Stomach (tissue), 19 donors: ENCODE measurements at places on chromosomes 11 and 22.

DNA sequence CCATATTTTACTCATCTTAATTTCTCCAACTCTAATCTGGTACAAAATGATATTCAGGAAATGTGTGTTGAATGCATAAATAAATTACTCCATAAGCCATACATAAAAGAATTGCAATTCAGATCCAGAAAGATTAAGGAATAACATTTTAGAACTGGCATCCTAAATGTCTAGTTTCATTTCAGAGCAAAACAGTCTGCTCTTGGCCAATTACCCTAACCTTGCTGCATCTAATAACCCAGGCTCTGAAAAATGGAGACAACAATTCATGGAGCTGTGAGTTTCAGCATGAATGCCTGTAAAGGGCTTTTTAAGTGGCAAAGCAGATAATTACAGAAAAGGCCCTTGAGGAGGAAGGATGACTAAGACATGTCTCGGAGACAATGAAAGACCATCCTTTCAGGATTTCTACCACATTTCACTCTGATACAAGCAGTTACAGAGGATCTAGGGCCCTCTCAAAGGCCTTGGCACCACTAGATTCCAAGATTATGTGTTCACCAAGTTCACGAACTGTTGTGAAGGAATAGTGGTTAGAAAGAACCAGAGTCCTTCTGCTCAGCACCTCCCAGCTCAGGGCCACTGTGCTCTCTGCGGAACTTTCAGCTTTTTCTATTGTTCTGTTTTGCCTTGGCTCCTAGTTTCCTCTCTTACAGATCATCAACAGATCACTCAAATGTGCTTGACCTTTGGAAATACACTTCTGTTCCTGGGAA lies 157.6 kb upstream of the BLID start:
- H3K4me1 ChIP-seq: no peaks in the 10 kb centered on the region
- H3K4me3 ChIP-seq: no peak overlapping the region
- H3K36me3 ChIP-seq: no peaks in the 10 kb centered on the region
- H3K27me3 ChIP-seq: no peaks in the 10 kb centered on the region

- no peak for DNase-seq
- no peaks in the 10 kb centered on the region for H3K36me3 ChIP-seq
- H3K4me3 ChIP-seq: no peak overlapping the region
- H3K4me1 ChIP-seq: peaks cover 7% of the 10 kb centered on the region
- no peak overlapping the region for H3K27ac ChIP-seq
Observed at GRCh38 chr11:122226810-122227379, 110.9 kb upstream of the BLID start.

DNA sequence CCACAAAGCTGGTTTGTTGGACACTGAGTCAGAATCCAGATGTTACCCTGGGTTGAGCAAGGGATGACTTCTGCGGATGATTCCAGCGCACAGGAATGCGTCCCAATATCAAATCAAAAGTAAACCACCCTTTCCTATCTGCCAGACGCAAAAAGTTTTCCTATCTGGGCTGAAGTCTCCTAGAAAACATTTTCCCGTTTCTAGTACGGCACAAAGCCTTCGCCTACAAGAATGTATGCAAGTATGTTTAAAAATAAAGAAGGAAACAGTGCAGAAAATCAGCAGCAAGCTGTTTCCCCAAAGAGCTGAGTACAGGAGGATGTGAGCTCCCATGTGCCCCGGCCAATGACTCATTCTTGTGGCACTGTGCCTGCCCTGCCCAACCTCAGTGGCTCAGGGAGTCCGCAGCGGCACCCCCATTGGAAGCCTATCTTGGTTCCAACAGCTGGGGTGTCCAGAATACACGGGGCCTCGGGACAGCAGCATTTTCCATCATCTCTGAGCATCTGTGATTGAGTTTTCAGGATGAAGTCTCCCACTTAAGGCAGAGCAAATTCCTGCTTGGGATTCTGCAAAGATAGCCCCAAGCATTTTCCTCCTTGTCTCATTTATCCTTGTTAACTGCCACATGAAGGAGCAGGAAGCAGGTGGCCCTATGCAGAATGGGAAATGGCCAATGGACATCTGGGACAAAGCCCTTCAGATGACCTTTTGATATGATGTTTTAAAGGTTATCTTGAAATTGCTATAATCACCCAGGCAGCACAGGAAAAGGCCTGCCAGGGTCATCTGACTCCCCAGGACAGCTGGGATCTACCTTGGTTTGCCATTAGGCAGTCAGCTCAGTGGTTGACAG lies 17.5 kb downstream of the KCNJ5 start:
- H3K4me3 ChIP-seq: no peak overlapping the region
- peaks cover 18% of the 10 kb centered on the region for H3K27me3 ChIP-seq
- peaks cover 24% of the 10 kb centered on the region for H3K4me1 ChIP-seq
- H3K27ac ChIP-seq: peak overlapping the region; percentile 36

DNA sequence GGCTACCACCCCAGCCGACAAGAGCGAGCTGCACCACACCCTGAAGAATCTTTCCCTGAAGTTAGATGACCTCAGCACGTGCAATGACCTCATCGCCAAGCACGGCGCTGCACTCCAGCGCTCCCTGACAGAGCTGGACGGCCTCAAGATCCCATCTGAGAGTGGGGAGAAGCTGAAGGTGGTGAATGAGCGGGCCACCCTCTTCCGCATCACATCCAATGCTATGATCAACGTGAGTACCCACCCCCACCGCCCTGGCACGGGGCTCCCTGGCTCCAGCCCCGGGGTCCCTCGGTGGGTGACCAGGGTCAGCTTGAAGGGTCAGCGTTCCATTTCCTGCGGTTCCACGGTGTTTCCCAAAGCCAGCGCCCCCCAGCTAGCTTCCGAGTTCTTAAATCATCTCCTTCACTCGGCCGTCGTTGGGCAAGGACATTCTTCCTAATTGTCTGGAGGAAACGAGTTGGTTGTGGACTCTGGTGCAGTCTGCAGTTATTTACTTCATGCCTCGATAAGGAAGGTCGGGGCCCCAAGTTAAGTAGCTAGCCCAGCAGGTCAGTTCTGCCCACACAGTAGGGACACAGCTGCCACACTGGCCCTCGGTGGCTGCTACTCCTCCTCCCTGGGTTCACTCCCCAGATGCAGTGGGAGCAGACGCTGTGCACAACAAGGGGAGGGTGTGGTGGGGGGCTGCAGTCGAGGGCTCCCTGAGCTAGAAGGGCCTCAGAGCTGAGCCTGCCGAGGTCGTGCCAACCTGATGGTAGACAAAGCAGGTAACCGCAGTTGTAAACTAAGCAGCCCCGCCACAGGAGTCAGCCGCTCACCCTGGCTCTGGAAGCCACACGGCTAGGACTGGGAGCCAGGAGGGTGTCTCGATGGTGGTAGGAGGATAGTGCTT lies 97.9 kb downstream of the MORC2 start:
- H3K27ac ChIP-seq: no peak overlapping the region

DNA sequence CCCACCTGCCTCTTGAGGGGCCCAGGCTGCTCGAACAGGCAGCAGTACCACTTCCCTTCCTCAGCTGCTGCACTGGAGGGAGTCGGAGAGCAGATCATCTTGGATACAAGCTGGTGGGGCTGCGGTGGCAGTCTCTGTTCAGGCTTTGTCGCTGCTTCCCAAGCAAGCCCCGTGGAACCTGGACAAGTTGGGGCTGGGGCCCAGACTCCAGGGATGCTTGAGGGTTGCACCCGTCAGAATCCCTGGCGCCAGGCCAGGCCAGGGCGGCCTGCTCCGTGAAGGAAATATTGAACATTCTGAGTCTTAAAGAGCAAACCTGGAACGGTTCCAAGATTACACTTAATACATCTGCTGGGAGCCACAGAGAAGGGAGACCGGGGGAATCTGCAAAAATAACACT lies 310.1 kb upstream of the SORL1-AS1 start:
- H3K4me3 ChIP-seq: no peak overlapping the region
- peak; percentile 82 for DNase-seq
- peaks cover 8% of the 10 kb centered on the region for H3K27me3 ChIP-seq
- H3K36me3 ChIP-seq: no peaks in the 10 kb centered on the region
- H3K27ac ChIP-seq: no peak overlapping the region

- no peaks in the 10 kb centered on the region for H3K4me1 ChIP-seq
- H3K27me3 ChIP-seq: no peaks in the 10 kb centered on the region
- H3K27ac ChIP-seq: no peak overlapping the region
Observed at GRCh38 chr11:98955551-98955950, 65.2 kb upstream of the CNTN5 start.

GRCh38 chr11:100592619-100593260 lies 94.3 kb upstream of the ARHGAP42 start:
- no peaks in the 10 kb centered on the region for H3K27me3 ChIP-seq
- no peak for DNase-seq
- no peak overlapping the region for H3K4me3 ChIP-seq
- H3K36me3 ChIP-seq: no peaks in the 10 kb centered on the region

- H3K27ac ChIP-seq: no peak overlapping the region
- H3K36me3 ChIP-seq: no peaks in the 10 kb centered on the region
- no peaks in the 10 kb centered on the region for H3K27me3 ChIP-seq
- DNase-seq: peak; percentile 48
Observed at GRCh38 chr22:24727218-24727851, 47.2 kb downstream of the PIWIL3 start.

DNA sequence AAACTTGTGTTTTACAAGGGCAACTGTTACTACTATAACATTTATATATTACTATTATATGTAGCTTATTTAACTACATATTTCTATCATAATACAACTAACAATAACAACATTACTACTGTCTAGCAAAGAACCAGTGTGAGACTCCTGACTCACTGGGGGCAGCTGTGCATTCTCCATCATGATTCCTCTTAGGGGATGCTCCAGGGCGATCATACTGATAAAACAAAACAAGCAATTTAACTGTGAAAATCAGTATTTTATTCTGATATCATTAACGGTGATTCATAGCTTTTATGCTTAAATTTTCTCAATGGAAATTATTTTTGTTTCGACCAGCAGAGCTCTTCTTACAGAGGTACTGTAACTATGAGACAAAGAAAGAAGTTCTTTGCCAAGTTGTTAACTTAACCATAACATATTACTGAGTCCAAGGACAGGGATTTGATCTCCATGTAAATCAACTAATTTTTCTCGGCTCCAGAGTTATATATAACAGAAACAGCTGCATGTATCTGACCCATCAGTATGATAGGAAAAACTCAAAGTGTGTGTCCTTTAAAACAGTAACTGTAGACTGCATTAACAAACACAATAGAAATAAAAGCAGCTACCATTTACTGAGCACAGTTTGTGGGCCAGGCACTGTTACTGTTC lies 24.8 kb upstream of the FNBP4 start:
- H3K27ac ChIP-seq: no peak overlapping the region
- peaks cover 14% of the 10 kb centered on the region for H3K4me1 ChIP-seq
- H3K27me3 ChIP-seq: no peaks in the 10 kb centered on the region
- H3K4me3 ChIP-seq: no peak overlapping the region
- peaks cover 100% of the 10 kb centered on the region for H3K36me3 ChIP-seq

DNA sequence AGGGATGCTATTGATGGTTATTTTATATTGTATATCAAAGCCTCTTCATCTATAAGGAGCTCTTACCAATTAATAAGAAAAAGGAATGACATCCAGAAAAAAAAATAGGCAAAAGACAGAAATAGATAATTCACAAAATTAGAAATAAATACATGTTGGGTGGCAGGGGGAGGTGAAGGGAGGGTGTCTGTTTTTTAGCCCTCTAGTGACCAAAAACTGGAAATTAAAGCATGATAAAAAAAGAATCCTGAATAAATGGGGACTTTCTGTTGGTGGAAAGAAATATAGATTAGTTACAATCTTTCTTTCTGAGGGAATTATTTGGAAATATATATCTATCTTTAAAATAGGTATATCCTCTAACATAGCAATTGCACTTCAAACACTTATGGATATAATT lies 42.0 kb upstream of the TTC36 start:
- DNase-seq: no peak
- no peaks in the 10 kb centered on the region for H3K4me1 ChIP-seq
- no peak overlapping the region for H3K4me3 ChIP-seq

DNA sequence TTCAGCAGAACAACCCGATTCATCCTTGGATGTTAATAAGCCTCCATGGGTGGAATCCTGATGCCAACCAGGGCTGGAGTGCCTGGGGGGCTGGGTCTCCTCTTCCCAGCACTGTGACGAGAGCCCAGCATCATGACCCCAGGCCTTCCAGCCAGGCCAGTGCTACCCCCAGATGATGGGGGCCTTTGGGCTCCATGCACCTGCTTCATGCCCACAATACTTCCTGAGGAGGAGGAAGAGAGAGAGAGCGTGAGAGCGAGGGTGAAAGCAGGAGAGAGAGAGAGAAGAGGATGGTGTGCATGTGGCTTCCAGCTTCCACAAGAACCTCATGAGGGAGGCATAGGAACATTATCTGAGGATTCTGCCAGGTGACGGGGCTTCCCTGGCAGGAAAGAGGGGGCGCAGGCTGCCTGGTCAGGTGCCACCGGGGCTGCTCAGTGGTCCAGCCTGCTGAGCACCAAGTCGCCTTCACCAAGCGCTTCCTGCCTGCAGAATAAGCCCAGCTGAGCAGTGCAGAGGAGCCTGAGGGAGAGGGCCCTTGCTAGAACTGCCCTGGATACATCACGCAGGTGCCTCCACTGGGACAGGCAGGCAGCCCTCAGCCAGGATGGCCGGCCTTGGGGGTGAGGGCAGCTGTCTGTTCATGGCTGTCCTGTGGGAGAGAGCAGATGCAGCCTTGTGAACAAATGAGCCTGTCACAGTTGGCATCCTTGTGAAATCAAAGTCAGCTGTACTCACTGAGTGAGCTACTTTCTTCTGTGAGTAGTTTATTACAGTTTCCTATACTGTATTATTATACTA lies 243.3 kb upstream of the B3GAT1 start:
- peak; percentile 13 for DNase-seq
- no peak overlapping the region for H3K4me3 ChIP-seq
- no peaks in the 10 kb centered on the region for H3K36me3 ChIP-seq
- H3K27ac ChIP-seq: no peak overlapping the region

- peak overlapping the region; percentile 72 for H3K27ac ChIP-seq
- no peaks in the 10 kb centered on the region for H3K36me3 ChIP-seq
- no peaks in the 10 kb centered on the region for H3K27me3 ChIP-seq
- H3K4me1 ChIP-seq: peaks cover 51% of the 10 kb centered on the region
- DNase-seq: no peak
- H3K4me3 ChIP-seq: no peak overlapping the region
Observed at GRCh38 chr22:37552524-37553163, 7.6 kb upstream of the CDC42EP1 start.

DNA sequence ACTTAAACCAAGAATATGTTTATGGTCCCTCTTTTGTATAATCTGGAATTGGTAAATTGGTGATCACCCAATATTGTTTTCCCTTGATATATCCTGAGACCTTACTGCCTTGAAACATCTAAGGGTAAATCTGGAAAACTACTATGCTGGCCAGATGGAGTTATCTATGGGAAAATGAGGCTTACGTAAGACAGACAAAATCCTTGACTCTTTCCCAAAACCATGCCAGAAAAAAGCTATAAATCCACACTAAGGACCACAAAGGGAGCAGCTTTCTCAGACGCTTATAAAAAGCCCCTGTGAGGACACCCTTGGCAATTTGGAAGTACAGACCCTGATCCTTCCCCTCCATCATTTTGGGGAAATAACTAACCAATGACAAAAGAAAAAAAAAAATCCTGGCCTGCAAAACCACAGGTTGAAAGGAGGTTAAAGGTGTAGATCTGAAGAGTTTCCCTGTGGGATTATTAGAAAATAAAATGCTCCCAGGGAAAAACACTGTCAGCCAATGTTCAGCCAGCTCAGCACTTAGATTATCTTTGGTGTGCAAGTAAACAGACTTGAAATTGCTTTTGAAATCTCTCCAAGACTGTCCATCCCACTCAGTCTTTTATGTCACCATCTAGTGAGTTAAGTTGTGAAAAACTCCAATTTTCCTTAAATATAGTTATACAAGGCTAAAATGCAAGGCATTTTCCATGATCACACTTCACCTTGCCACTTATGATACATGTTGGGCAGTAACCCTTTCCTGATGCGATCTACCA lies 6.6 kb upstream of the AMBRA1 start:
- no peak overlapping the region for H3K27ac ChIP-seq
- no peaks in the 10 kb centered on the region for H3K4me1 ChIP-seq
- no peaks in the 10 kb centered on the region for H3K36me3 ChIP-seq
- no peak overlapping the region for H3K4me3 ChIP-seq
- DNase-seq: no peak
- H3K27me3 ChIP-seq: no peaks in the 10 kb centered on the region
